ENCODE measurements at places on chromosomes 5 and 9.

DNA sequence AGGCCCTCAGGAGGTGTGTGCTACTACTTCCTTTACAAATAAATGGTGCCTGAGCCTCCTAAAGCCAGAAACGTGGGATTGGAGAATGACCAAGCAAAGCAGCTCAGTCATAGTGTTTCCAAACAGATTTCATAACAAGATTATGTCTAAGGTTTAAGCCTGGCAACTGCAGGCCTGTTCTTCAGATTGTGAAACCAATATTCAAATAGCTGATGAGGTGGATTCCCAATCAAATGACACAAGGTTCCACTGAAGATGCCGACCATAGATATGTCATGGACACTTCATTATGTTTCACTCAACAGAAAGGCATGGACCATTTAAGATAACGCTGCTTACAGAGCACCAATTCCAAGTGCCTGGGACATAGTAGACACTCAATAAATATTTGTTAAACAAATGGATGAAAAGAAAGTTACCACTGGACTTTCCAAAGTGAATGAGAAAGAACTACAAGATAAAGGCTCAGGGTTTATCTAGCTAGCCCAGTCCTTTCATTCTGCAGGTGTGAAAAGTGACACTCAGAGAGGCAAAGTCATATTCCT lies 189.5 kb downstream of the ACTL7B start:
- no peak for DNase-seq

- no peak for DNase-seq
These were observed 5.3 kb upstream of the UBLCP1 start for GRCh38 chr5:159257629-159258283.

GRCh38 chr5:23840083-23840482 lies 332.7 kb downstream of the PRDM9 start:
- no peak for DNase-seq

GRCh38 chr9:73173557-73174329 lies 22.1 kb downstream of the ANXA1 start:
- no peak for DNase-seq

GRCh38 chr9:109640580-109641371 lies 139.2 kb upstream of the PALM2AKAP2 start:
- DNase-seq: no peak

DNA sequence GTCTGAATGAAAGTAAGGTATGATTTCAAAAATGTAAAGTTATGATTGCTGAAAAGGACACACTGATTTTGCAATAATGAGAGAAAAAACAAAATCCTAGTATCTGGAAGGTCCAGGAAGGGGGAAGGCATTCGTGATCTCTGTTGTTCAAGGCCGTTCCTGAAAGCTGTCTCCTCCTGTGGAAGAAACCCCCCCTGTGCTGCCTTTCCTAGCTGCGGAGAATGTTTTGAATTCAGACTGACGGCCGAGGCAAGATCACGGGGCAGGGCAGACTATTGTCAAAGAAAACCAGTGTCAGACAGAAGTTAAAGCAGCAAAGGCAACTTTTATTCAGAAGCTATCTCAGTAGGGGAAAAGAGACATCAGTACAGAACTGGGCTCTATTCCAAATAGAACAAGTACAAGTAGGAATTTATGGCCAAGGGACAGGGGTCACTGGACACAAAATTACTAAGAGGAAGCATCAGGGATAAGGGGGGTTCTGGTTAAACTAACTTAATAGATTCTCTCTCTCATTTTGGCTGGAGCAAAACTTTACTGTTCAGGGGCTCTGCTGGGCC lies 61.9 kb upstream of the IGFBPL1 start:
- no peak for DNase-seq

DNA sequence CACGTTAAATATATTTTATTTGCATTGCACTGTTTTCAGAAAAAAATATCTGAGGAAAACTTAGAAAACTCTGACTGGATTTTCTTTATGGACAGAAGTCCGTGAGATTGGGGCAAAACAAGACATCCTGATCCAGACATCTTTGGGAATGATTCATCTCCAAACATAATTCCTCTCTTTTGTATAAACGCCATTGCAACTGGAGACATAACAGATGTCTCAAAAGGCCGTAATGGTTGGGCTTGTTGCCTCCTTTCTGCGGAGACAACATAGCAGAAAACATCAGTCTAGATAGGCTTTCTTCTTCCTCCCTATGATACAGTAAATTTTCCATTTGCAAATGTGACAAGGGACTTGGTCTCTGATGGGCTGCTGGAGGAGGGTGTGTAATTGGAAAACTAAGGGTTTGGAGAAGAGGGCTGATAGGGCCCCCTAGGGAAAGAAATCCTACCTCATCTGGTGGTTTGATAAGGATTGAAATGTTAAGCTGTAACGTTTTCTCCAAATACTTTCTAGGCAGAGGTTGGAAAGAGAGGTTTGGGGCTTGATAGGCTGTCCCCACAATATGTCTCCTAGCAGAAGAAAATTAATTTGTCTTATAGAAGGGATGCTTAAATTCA lies 631.5 kb upstream of the ST8SIA4 start:
- DNase-seq: no peak

DNA sequence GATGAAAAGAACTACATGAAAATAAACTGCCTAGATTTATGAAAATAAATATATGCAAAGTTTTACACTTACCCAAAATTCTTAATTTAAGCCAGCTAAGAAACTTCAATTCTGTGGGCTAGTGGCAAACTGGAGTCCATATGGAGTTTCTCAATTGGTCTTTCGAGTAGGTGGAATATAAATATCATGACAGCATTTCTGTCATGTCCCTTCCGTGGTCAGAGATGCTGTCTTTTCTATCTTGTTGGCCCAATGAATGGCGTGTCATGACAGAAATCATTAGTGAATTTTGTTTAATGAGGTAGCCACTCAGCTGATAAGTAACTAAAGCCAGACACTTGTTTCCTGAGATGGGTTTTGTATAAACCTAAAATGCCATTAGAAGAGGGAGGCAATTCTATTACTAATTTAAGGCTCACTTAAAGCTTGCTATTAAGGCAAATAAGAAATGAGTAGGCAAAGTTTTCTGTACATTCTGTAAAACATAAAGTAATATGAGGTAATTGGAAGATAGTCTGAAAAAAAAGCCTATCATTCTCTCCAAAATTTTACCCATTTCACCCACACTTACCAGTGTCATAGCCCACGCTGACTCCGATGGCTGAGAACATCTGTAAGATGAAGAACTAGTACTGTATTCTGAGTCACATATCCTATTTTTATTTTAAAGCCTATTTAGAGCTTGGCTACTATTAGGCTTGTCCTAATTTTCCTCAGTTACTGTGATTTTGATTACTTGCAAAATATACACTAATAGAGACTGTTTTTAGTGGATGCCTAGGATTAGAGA lies 419.3 kb upstream of the MEF2C start:
- no peak for DNase-seq

DNA sequence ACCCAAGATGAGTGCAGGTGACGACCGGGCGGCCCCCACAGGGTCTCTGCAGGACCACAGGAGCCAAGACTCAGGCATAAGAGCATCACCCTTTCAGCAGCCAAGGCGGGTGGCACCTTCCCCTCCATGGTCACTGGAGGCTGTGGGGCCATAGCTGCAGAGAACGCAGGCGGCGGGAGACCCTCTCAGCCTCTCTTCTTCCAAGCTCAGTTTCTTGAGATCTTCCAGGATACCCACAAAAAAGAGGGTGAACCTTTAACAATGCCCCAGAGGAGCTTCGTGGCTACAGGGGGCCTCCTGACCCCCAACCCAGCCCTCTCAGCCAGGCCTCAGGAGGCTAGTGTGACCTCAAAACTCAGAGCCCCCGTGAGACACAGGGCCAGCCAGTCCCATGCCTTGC lies 5.8 kb upstream of the TBC1D9B start:
- DNase-seq: no peak

- DNase-seq: no peak
These were observed 45.8 kb downstream of the EPB41L4B start for GRCh38 chr9:109274884-109275730.

GRCh38 chr5:82525626-82526025 lies 247.5 kb upstream of the RPS23 start:
- DNase-seq: no peak

- no peak for DNase-seq
These were observed 39.8 kb upstream of the ALDH1B1 start for GRCh38 chr9:38352530-38353328.

GRCh38 chr5:61649231-61649630 lies 317.2 kb downstream of the ZSWIM6 start:
- no peak for DNase-seq

- DNase-seq: no peak
These were observed 40.6 kb downstream of the FREM1 start for GRCh38 chr9:14869671-14870070.

DNA sequence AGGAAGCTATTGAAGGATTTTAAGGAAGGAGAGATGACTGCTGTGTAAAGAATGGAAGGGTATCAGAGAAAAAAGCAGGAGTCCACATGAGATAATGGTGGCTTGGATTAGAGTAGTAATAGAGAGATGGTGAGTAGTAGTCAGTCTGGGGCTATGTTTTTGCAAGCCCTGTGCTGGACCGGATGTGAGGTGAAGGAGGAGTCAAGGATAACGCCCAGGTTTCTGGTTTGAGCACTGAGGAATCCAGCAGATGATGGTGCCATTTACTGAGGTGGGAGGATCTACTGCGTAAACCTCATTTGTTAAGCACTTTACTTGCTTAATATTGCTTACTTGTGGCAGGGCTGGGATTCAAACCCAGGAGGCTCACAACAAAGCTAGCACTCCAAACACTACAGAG lies 1.1 kb downstream of the TIGD6 start:
- no peak for DNase-seq

DNA sequence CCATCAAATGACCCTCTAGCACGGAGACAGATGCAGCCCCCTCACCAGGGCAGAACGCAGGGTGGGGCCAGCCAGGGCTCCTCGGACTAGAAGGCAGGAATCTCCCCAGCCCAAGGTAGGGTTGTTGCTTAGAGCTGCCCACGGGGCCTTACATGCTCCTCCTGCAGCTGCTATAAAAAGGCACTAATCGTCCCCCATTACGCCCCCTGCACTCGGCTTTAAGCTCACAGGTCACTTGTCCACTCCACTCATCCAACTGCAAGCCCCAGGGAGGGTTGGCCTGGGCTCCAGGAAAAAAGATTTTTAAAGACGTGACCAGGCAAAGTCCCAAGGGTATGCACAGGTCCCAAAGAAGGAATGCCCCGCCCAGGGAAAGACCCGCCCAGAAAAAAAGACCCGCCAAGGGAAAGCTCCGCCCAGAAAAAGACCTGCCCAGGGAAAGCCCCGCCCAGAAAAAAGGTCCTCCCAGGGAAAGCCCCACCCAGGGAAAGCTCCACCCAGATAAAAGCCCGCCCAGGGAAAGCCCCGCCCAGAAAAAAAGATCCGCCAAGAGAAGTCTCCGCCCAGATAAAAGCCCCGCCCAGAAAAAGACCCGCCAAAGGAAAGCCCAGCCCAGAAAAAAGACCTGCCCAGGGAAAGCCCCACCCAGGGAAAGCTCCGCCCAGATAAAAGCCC lies 11.1 kb downstream of the GRIN1 start:
- no peak for DNase-seq

- no peak for DNase-seq
These were observed 569.6 kb upstream of the BRINP1 start for GRCh38 chr9:119938871-119939270.

DNA sequence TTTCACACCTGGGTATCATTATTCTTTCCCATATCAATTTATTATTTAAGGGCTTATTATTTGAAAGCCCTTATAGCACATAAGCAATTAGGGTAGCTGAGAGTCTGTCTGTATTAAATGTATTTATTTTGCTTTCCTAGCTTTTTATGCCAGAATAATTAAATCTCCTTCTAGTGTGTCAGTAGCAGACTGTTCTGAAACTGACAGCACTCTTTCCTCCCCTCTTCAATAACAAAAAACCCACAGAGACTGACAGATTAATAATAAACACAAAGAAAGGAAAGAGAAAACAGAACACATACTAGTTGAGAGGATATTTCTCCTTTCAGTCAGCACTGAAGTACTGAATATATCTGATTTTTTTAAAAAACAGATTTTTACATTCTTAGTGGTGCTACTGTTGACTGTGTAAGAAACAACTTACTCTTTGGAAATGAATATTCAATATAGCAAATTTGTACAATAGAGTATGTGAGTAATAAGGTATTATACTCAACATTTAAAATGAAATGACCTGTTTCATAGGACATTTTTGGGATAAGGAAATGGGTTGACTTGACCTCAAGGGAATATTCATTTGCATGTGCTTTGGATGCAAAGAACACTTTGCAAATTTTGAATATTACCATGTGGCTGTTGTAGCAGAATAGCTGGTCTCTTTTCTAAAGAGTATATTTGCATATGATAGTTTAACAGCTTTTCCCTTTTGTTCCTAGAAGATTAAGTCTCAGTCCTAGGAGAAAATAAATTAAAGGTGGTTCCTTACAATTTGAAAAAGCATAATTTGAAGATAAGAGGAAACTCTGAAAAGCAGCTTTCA lies 208.3 kb downstream of the SPATA31D1 start:
- DNase-seq: no peak

DNA sequence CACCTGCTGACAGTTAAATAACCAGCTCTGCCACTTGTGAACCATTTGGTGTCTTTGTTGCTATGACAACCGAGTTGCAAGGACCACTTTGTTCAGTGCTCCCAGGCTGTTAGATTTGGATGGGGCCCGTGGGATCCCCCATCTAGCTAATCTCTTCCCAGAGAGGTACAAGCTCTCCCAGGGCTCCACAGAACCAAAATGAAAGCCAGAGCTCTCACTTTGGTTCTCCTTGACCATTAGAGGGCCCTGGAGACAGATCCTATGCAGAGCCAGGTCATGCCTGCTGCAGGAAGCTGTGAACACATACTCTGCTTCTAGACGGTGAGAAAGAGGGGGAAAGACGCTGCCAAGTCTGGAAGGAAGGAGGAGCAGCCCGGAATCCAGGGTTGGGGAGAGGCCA lies 224.6 kb downstream of the GABBR2 start:
- no peak for DNase-seq

GRCh38 chr5:67875601-67876000 lies 340.0 kb upstream of the PIK3R1 start:
- DNase-seq: no peak
